ENCODE measurements at places on chromosomes 16 and 17. TPM values are rescaled to one million over a fixed set of nuclear protein-coding genes. Genes with fewer than 3 reads are reported as not detected.
A peak's percentile ranks its signal among the peaks of the same experiment; 100 is the strongest.

GRCh38 chr16:82016964-82017363, 5.7 kb upstream of the SDR42E1 start:
- peak; percentile 86 for DNase-seq

DNA sequence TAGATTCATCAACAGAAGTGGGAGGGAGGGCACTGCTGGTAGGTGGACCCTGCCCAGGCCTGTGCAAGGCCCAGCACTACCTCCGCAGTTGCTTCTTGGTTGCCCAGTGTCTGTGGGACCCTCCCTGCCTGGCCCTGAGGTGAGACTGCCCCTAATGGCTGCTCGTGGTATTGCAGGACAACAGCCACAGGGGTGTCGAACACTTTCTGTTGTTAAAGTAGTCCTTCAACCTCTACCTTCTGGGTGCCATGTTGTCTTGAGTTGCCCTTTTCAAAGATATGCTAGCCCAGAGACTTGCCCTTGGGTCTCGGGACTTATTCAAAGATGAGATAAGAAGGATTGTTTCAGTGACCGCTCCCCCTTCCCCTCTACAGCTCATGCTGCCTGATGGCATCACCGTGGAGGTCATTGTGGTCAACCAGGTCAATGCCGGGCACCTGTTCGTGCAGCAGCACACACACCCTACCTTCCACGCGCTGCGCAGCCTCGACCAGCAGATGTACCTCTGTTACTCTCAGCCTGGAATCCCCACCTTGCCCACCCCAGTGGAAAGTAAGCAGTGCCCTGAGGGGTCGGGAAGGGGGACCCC, 29.1 kb downstream of the AKAP1 start:
- DNase-seq = no peak

- peak; percentile 62 for DNase-seq
Measured at GRCh38 chr17:50785946-50786570, 18.7 kb upstream of the ANKRD40CL start.

DNA sequence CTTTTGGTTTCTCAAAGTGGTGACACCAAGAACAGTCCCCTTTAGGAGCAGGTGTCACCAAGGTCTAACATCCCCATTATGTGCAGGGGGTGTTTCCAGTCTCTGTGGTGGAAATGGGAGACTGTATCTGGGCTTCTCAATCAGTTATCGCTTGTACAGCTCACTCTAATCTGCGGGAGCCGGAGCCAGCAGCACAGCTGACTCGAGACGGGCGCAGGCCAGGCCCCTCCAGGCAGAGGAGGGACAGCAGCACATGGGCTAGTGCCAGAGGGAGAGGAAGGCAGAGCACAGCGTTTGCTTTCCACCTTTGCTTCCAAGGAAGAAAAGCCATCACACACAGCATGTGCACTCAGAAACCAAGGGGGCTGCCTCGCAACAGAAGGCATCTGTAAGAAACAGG, 91.2 kb upstream of the CREBBP start:
- DNase-seq = peak; percentile 57

DNA sequence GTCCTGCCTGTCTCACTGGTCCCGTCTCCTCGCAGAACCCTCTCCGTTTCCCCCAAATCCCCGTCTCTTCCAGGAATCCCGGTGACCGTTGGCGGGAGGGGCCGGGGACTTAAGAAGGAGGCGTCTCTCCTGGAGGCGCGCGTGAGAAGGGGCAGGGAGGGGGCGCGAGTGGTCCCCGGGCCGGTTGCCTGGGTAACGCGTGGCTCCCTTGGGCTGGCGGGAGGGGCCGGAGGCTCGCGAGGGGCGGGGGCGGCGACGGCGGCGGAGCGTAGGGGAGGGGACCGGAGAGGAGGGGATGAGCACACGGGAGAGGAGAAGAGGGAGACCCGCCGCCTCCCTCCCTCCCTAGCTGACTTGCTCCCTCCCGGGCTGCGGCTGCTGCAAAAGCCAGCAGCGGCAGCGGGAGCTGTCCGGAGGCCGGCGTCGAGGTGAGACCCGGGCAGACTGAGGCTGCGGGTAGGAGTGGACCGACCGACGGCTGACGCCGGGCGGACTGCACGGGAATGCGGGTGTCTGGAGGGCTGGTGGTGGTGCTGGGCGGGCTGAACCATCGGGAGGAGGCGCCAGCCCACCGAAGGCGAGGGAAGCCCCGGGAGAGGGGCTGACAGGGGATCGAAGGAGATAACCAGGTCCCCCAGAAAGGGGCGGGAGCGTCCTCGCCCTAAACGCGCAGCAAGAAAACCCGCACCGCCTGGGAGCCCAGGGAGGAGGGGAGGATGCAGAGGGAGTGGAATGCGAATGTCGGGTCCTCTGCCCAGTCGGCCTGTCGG, at the start of gene PRRT2:
TSS of gene PRRT2 (plus strand) at position 298 of the 770 bp plus-strand sequence. CDS start 862 bp downstream, outside the sequence.
- DNase-seq = peak; percentile 49

DNA sequence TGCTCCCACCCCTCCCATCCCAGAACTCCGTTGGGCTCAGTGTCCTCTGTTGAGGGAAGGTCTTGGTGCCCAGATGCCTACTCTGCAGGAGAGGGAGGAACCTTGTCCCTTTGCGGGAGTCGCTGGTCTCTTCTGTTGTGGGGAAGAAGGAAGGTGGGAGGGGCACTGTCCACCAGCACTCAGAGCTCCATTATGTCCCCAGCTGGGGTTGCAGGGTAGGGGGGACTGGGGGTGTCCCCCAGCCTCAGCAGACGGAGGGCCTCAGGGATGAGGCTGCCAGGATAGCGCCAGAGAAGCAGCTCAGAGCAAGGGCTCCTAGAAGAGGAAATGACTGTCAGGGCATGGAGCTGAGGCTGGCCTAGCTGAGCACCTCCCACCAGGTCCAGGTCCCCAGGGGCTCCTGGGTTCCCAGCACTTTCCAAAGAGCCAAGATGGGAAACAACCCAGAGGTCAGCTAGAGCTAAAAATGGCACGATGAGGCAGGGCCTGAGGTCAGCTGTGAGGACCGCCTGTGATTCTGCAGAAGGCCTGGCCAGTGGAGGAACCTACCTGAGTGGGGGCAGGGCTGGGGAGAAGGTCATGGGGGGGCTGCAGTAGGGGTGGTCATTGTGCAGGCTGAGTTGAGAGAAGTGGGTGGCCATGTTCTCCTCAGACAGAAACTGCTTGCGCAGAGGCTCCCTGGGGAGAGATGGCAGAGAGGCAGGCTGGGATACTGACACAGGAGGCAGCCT, 893 bp downstream of the HCFC1R1 start:
- peak; percentile 8 for DNase-seq

GRCh38 chr17:57257195-57257894, 1.0 kb downstream of the MSI2 start:
- DNase-seq = no peak

DNA sequence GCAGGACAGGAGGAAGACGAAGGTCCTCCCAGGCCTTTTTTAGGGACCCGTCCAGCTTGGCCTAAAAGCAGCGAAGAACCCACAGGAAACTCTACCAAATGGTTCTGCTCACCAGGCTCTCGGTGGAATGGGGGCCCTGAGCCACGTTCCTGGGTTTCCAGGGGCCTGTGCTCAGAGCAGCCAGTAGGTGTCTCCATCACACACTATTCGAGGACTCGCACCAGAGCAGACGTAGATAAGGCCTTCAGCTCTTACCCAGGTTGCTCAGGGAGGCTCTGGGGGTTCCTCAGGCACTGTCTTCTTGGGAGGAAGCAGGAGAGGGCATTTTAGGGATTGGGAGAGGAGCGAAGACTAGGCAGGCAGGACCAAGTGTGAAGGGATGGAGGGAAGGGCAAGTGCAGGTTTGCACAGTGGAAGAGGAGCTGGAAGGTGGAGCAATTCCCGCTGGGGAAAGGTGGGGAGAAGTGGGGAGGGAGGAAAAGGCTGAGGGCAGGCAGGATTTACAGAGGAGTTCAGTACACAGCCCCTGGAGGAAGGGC, 157.1 kb downstream of the RGS9 start:
- DNase-seq = peak; percentile 70

Gene DNASE1L2
- 0.64 TPM for total RNA-seq

Gene CD2BP2
- total RNA-seq = 40.6 TPM

Gene SLC13A5
- under 0.01 TPM for total RNA-seq

Gene MON1B
- total RNA-seq = 10.4 TPM
